ENCODE measurements at places on chromosomes 1 and 21. TPM values are rescaled to one million over a fixed set of nuclear protein-coding genes. Genes with fewer than 3 reads are reported as not detected.

The ITLN2 gene
- total RNA-seq, result 1.4 TPM

The LCE2A gene
- not detected for total RNA-seq

The FOXO6 gene
- not detected for total RNA-seq

The RNU1-1 gene
- total RNA-seq, result under 0.01 TPM

The LORICRIN gene
- total RNA-seq, result not detected

The CFAP107 gene
- not detected for total RNA-seq

The MYOC gene
- 0.28 TPM for total RNA-seq

The GJA9 gene
- not detected for total RNA-seq

The DIRAS3 gene
- total RNA-seq, result 8.2 TPM

The CFHR4 gene
- total RNA-seq, result not detected

The ANKRD65 gene
- under 0.01 TPM for total RNA-seq

The THEMIS2 gene
- 5.6 TPM for total RNA-seq

The CD5L gene
- not detected for total RNA-seq

The S100A3 gene
- total RNA-seq, result 2.8 TPM

The HP1BP3 gene
- total RNA-seq, result 196 TPM

The SPOCD1 gene
- 44.0 TPM for total RNA-seq

The PPIAL4G gene
- not detected for total RNA-seq

The KIF2C gene
- 4.8 TPM for total RNA-seq

The DFFA gene
- total RNA-seq, result 54.1 TPM

The CAMK2N1 gene
- total RNA-seq, result 8.6 TPM

The CCDC185 gene
- not detected for total RNA-seq

The CCDC18 gene
- total RNA-seq, result 16.3 TPM

The AXDND1 gene
- total RNA-seq, result 1.1 TPM

The C1orf141 gene
- total RNA-seq, result not detected

The PTPRU gene
- total RNA-seq, result 5.0 TPM

The TMCO4 gene
- 12.7 TPM for total RNA-seq

The MLLT11 gene
- 5.9 TPM for total RNA-seq

The NHLH1 gene
- not detected for total RNA-seq

The CLK2 gene
- 25.7 TPM for total RNA-seq

The RHBDL2 gene
- 1.2 TPM for total RNA-seq

The GSTM1 gene
- total RNA-seq, result not detected

The FOXE3 gene
- not detected for total RNA-seq

The CFAP74 gene
- total RNA-seq, result not detected

The AADACL3 gene
- not detected for total RNA-seq

The LRRN2 gene
- total RNA-seq, result not detected

The KLF17 gene
- total RNA-seq, result 0.19 TPM

The FMN2 gene
- 73.6 TPM for total RNA-seq

The FHAD1 gene
- 0.19 TPM for total RNA-seq

The ZNF648 gene
- total RNA-seq, result not detected

The FAM163A gene
- total RNA-seq, result not detected

The HES3 gene
- total RNA-seq, result not detected

The CNIH3 gene
- 11.3 TPM for total RNA-seq

Measured in regular cardiac myocyte (primary cell).